Ovary (tissue), 10 donors: ENCODE measurements at places on chromosomes 1 and 21. TPM values are rescaled to one million over a fixed set of nuclear protein-coding genes. Genes with fewer than 3 reads are reported as not detected.

Gene BNIPL
- 0.60 TPM for total RNA-seq

Gene MX2
- 5.0 TPM for total RNA-seq

Gene OPTC
- total RNA-seq: not detected

Gene TSPAN2
- total RNA-seq: 4.1 TPM

GRCh38 chr1:247390996-247391395 is 25.0 kb upstream of the NLRP3 start:
- H3K4me3 ChIP-seq: no peak overlapping the region
- H3K4me1 ChIP-seq: no peaks in the 10 kb centered on the region
- no peak overlapping the region for H3K27ac ChIP-seq
- no peak for DNase-seq

DNA sequence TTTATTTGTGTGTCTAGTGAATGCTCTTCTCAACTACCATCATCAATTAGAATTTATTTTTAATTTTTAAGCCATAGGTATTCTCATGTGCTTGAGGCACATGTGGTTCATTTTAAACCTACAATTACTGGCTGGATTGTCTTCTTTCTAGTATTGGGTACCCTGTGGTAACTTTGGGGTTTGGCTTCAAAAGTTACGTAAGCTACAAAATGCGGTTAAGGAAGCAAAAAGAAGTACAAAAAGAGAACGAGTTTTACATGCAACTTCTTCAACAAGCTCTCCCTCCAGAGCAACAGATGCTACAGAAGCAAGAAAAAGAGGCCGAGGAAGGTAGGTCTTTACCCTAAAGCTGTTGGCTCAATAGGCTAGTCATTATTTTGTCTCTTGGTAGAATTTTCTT is 25.8 kb downstream of the MACO1 start:
- H3K27ac ChIP-seq: no peak overlapping the region
- H3K36me3 ChIP-seq: no peaks in the 10 kb centered on the region

DNA sequence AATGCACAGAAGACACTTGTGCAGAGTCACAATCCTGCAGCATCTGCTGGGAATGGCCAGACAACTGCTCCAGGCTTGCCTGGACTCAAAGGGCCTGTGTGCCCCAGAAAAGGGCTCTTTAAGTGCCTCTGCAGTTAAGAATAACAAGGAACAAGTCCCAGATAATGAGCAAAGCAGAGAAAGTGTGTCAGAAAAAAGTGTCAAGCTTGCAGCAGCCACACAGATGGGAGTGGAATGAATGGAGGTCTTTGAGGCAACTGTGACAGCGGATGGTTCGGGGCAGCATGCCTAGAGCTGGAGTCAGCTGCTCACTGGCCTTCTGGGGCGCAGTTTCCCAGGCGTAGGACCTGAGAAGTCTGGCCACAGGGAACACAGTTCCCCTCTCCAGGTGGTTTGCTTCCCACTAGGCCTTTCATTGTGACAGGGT is 5.1 kb downstream of the PARP1 start:
- H3K36me3 ChIP-seq: no peaks in the 10 kb centered on the region
- peaks cover 18% of the 10 kb centered on the region for H3K4me1 ChIP-seq
- H3K4me3 ChIP-seq: no peak overlapping the region
- no peak overlapping the region for H3K27ac ChIP-seq
- H3K27me3 ChIP-seq: no peaks in the 10 kb centered on the region

Gene SERTAD4
- 3.7 TPM for total RNA-seq

- H3K27me3 ChIP-seq: no peaks in the 10 kb centered on the region
- H3K4me1 ChIP-seq: peaks cover 3% of the 10 kb centered on the region
- DNase-seq: no peak
Observed at GRCh38 chr1:40185951-40186864, 25.0 kb downstream of the RLF start.

Gene SPAG17
- total RNA-seq: 39.5 TPM

DNA sequence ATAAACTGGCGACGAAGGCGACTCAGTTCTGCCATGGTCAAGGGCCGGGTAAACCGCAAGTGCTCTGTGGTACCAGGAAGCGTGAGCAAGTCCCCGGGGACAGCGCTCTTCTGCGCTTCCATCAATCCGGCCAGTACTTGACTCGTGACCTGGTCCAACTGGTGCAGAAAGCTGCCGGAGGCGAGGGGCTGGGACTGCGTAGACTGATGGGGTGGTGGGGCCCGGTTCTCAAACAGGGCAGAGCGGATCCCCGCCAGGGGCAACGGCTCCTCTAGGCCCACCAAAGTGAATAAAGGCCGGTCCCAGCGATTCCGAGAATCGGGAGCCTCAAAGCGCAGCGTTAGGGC is 852 bp downstream of the KTI12 start:
- peaks cover 10% of the 10 kb centered on the region for H3K4me1 ChIP-seq
- no peaks in the 10 kb centered on the region for H3K36me3 ChIP-seq
- H3K27me3 ChIP-seq: no peaks in the 10 kb centered on the region
- H3K4me3 ChIP-seq: peak overlapping the region; percentile 74
- H3K27ac ChIP-seq: peak overlapping the region; percentile 15

Gene RAB3B
- total RNA-seq: 2.9 TPM

DNA sequence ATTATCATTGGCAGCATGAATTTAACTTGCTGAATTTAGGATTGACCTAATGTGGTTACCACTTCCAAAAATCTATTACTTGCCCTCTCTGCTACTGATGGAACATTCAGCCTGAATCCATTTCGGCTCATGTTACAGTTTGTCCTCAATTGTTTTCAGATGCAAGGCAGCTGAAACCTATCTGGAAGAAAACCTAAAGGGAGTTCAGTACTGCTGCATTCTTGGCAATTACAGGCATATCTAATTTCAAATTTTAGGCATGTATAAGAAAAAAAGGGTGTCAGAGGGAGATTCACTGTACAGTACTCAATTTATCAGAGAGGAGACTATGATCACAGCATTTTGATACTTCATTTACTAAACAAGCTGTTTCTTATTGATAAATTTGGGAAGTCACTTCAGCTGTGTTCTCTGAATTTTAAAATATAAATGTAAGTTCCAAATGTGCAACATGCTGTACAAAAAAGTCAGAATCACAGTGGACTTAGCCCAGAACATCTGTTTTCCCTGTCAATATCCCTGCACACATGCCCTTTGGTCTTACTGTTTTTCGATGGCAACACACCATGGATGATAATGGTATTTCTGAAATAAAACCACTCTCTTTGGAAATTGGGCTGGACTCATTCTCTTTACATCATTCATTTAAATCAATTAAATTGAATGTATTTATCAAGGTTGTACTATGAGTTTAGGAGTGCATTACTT is 651.6 kb upstream of the ADGRL4 start:
- peaks cover 1% of the 10 kb centered on the region for H3K4me1 ChIP-seq
- no peak overlapping the region for H3K4me3 ChIP-seq
- H3K27me3 ChIP-seq: no peaks in the 10 kb centered on the region
- no peak overlapping the region for H3K27ac ChIP-seq
- no peak for DNase-seq

Gene DYNLT5
- 0.60 TPM for total RNA-seq

GRCh38 chr1:71695821-71696220 is 586.5 kb downstream of the NEGR1 start:
- no peak for DNase-seq
- H3K36me3 ChIP-seq: no peaks in the 10 kb centered on the region
- H3K4me3 ChIP-seq: no peak overlapping the region
- H3K4me1 ChIP-seq: no peaks in the 10 kb centered on the region

- H3K4me1 ChIP-seq: peaks cover 5% of the 10 kb centered on the region
- H3K4me3 ChIP-seq: no peak overlapping the region
- H3K36me3 ChIP-seq: no peaks in the 10 kb centered on the region
- H3K27ac ChIP-seq: no peak overlapping the region
- no peaks in the 10 kb centered on the region for H3K27me3 ChIP-seq
- no peak for DNase-seq
Observed at GRCh38 chr21:35905963-35906345, 154.4 kb downstream of the SETD4 start.

Gene SCCPDH
- total RNA-seq: 23.7 TPM

Gene RGS13
- not detected for total RNA-seq

Gene RBP7
- total RNA-seq: 14.6 TPM

GRCh38 chr1:38498686-38499085 is 360.9 kb downstream of the RRAGC start:
- H3K27ac ChIP-seq: no peak overlapping the region
- H3K4me1 ChIP-seq: no peaks in the 10 kb centered on the region
- no peak for DNase-seq
- no peaks in the 10 kb centered on the region for H3K36me3 ChIP-seq
- H3K27me3 ChIP-seq: no peaks in the 10 kb centered on the region
- no peak overlapping the region for H3K4me3 ChIP-seq

Gene HES2
- total RNA-seq: 9.2 TPM

DNA sequence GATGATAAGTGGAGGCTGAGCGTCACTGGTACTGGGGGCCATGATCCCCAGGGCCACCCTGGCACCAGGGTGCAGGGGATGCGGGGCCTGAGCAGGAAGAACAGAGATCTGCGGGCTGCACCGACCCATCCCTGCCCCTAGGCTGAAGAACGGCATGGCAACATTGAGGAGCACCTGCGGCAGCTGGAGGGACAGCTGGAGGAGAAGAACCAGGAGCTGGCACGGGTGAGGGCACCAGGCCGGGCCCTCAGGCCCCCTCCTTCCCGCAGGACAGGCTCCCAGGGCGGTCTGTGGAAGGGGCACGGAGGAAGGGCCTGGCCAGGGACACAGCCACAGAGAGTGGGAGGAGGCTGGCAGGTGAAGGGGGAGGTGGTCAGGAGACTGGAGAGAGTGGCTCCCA is 21.8 kb downstream of the PPFIA4 start:
- no peaks in the 10 kb centered on the region for H3K27me3 ChIP-seq
- no peak for DNase-seq
- no peak overlapping the region for H3K4me3 ChIP-seq
- H3K27ac ChIP-seq: no peak overlapping the region

- no peaks in the 10 kb centered on the region for H3K36me3 ChIP-seq
- H3K4me3 ChIP-seq: no peak overlapping the region
- peaks cover 3% of the 10 kb centered on the region for H3K27me3 ChIP-seq
- H3K4me1 ChIP-seq: no peaks in the 10 kb centered on the region
Observed at GRCh38 chr1:242774256-242774655, 249.8 kb upstream of the PLD5 start.

DNA sequence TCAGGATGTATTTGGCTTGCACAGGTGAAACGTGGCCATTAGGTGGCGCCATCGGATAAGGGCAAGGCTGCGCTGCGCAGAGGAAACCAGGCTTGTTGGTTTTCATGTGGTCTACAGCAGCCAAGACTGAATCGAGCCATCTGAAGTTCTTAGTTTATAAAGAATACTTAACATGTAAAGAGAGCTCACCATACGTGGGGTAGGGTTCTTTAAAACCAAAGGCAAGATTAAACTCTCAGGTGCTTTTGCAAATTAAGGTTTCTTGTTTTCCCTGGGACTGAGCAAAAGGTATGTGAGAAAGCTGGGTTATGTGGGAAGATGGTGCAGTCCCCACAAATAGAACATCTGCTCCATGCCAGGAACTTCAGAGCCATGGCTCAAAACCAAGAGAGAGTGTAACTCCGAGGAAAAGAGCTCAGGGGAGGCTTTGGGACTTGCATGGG is 9.3 kb downstream of the MASP2 start:
- H3K27ac ChIP-seq: no peak overlapping the region
- no peaks in the 10 kb centered on the region for H3K4me1 ChIP-seq
- H3K4me3 ChIP-seq: no peak overlapping the region
- no peaks in the 10 kb centered on the region for H3K27me3 ChIP-seq
- DNase-seq: peak; percentile 91

Gene OR6N1
- not detected for total RNA-seq

- no peaks in the 10 kb centered on the region for H3K36me3 ChIP-seq
- no peak overlapping the region for H3K27ac ChIP-seq
- no peaks in the 10 kb centered on the region for H3K27me3 ChIP-seq
Observed at GRCh38 chr1:157363660-157364140, 188.6 kb downstream of the FCRL5 start.

DNA sequence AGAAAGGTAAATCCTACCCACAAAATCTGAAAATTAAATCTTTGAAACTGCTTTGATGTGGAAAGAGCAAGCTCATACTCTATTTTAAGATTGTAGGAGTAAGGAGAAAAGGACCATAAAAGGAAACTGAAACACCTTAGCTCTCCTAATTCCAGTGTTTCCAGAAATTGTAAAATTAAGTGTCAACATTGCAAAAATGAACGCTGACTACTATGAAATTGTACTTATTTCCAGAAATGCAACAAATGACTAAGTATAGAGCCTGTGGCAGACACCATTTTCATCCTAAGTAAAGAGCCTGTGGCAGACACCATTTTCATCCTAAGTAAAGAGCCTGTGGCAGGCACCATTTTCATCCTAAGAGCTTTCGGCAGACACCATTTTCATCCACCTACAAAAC is 6.9 kb upstream of the SIPA1L2 start:
- no peak overlapping the region for H3K27ac ChIP-seq
- no peak overlapping the region for H3K4me3 ChIP-seq
- DNase-seq: no peak
- H3K36me3 ChIP-seq: no peaks in the 10 kb centered on the region

Gene RUNX3
- total RNA-seq: 1.3 TPM

Gene CHI3L1
- 4.0 TPM for total RNA-seq

Gene CFHR1
- not detected for total RNA-seq

GRCh38 chr21:14243874-14244273 is 27.9 kb downstream of the RBM11 start:
- no peak overlapping the region for H3K27ac ChIP-seq
- no peaks in the 10 kb centered on the region for H3K27me3 ChIP-seq
- no peak for DNase-seq
- H3K36me3 ChIP-seq: no peaks in the 10 kb centered on the region
- no peak overlapping the region for H3K4me3 ChIP-seq
- H3K4me1 ChIP-seq: no peaks in the 10 kb centered on the region

Gene ADPRS
- total RNA-seq: 24.9 TPM

DNA sequence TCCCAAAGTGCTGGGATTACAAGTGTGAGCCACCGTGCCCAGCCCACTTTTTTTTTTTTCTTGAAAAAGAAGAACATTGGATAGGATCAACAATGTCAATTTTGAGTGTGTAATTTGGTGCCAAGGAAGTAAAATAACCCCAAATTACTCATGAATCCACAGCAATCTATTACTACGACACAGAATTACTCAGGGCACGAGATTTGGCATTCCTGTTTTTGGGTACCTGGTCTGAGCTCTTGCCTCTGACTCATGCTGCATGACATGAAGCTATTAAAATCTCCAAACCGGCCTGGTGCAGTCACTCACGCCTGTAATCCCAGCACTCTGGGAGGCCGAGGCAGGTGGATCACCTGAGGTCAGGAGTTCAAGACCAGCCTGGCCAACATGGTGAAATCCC is 10.4 kb downstream of the RNF19B start:
- peaks cover 2% of the 10 kb centered on the region for H3K4me1 ChIP-seq
- no peak overlapping the region for H3K27ac ChIP-seq
- H3K36me3 ChIP-seq: no peaks in the 10 kb centered on the region
- no peaks in the 10 kb centered on the region for H3K27me3 ChIP-seq
